ENCODE measurements at places on chromosomes 4 and X. TPM values are rescaled to one million over a fixed set of nuclear protein-coding genes. Genes with fewer than 3 reads are reported as not detected.

DNA sequence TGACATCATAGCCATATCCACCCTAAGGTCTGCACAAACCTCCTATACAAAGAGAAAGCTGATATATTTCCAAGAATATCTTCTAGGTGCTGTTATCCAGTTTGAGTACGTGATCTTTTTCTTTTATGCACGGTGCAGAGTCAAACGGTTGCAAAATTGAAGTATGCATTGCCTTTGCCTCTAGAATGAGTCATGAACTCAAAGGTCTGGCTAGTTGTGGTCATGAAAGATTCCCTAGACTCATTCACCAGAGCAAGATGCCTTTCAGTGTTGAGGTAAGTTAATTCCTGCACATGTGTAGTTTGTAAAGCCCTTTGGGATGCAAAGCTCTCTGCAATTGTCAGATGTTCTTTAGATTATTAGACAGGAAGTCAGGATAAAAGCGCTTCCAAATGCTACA is 704.4 kb downstream of the PCDH19 start:
- H3K27me3 ChIP-seq = no peaks in the 10 kb centered on the region
- H3K4me1 ChIP-seq = no peaks in the 10 kb centered on the region
- no peak overlapping the region for H3K4me3 ChIP-seq
- no peaks in the 10 kb centered on the region for H3K36me3 ChIP-seq
- H3K27ac ChIP-seq = no peak overlapping the region
- no peak for DNase-seq

DNA sequence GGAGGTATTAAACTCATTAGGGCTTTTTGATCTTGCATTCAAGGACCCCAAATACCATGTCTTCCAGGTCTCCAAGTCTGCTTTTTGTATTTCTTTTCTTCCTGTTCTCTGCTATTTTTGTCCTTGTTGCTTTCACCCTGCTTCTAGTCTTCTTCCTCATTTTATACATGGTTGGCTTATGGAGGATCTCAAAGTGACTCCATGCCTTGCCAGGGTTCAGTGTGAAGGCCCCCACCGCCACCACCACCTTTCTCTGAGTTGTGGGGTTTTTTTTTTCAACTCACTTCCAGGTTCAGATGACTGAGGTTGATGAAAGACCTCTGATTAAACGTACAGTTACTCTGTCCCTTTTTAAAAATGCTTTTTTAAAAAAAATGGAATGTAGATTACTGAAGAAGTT is 96.3 kb downstream of the MAML3 start:
- no peaks in the 10 kb centered on the region for H3K4me1 ChIP-seq
- no peak for DNase-seq
- H3K27ac ChIP-seq = no peak overlapping the region
- H3K27me3 ChIP-seq = no peaks in the 10 kb centered on the region
- no peaks in the 10 kb centered on the region for H3K36me3 ChIP-seq

DNA sequence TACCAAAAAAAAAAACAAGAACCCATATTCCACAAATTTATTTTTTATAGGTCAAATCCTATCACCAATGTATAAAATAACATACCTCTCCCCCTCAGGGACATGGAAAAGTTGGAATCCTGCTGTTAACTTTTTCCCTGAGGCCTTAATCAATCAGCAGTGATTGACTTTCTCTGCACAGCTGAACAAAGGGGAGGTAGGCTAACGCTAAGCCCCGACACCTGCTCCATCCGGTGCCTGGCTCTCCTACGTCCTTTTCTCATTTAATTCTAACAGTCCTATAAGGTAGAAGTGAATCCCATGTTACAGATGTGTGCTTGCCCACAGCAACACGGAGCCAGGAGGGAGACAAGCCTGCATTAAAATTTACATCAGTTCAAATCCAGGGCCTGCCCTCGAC is 2.8 kb downstream of the CENPU start:
- H3K4me3 ChIP-seq = no peak overlapping the region
- no peak for DNase-seq
- no peaks in the 10 kb centered on the region for H3K27me3 ChIP-seq
- no peaks in the 10 kb centered on the region for H3K36me3 ChIP-seq

NALF2 gene
- 0.15 TPM for total RNA-seq

- DNase-seq = no peak
- H3K27me3 ChIP-seq = no peaks in the 10 kb centered on the region
- H3K4me1 ChIP-seq = no peaks in the 10 kb centered on the region
- H3K4me3 ChIP-seq = no peak overlapping the region
Measured at GRCh38 chr4:156659570-156659969, 312.0 kb downstream of the PDGFC start.

DNA sequence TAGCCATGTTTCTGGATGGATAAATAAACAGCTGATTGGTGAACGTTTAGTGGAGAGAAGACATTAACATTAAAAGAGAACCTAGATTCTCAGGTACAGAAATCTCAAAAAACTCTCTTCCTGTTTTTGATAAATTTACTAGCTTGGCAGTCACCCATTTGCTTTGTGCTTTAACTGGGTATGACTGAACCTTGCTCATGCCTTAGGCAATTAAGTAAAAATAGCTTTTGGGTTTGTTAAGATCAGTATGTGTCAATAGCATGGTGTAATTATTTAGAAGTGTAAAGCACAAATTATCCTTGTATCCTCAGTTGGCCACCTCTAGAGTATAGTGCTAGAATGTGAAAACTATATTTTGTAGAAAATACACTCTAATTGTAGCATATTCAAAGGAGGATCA is 200.0 kb downstream of the CFAP299 start:
- H3K27me3 ChIP-seq = no peaks in the 10 kb centered on the region
- no peak overlapping the region for H3K4me3 ChIP-seq
- DNase-seq = no peak
- no peaks in the 10 kb centered on the region for H3K36me3 ChIP-seq
- H3K4me1 ChIP-seq = no peaks in the 10 kb centered on the region

- H3K27me3 ChIP-seq = no peaks in the 10 kb centered on the region
- H3K36me3 ChIP-seq = no peaks in the 10 kb centered on the region
- no peak overlapping the region for H3K27ac ChIP-seq
- no peak for DNase-seq
- H3K4me1 ChIP-seq = peaks cover 53% of the 10 kb centered on the region
Measured at GRCh38 chr4:48197643-48198237, 63.7 kb upstream of the TXK start.

All from spleen (tissue), 13 donors.